ENCODE measurements at places on chromosomes 3 and 15. TPM values are rescaled to one million over a fixed set of nuclear protein-coding genes. Genes with fewer than 3 reads are reported as not detected.

The SLC51B gene
- not detected for total RNA-seq

The MESP2 gene
- total RNA-seq: not detected

The EBLN2 gene
- 0.79 TPM for total RNA-seq

The MITF gene
- total RNA-seq: 4.7 TPM

The EPB42 gene
- not detected for total RNA-seq

The CLSTN2 gene
- total RNA-seq: 0.64 TPM

The BTLA gene
- total RNA-seq: not detected

The SHF gene
- total RNA-seq: 0.33 TPM

The XCR1 gene
- total RNA-seq: not detected

The GABRG3 gene
- not detected for total RNA-seq

The PFKFB4 gene
- total RNA-seq: 3.2 TPM

The THPO gene
- total RNA-seq: not detected

The CPLX3 gene
- not detected for total RNA-seq
